ENCODE measurements at places on chromosomes 11 and 22. TPM values are rescaled to one million over a fixed set of nuclear protein-coding genes. Genes with fewer than 3 reads are reported as not detected.

Gene ABCC8
- total RNA-seq = not detected

Gene ISX
- not detected for total RNA-seq

Gene PACSIN3
- total RNA-seq = 37.8 TPM

Gene METTL15
- total RNA-seq = 26.4 TPM

Gene MRGPRX4
- not detected for total RNA-seq

Gene SOX6
- 1.2 TPM for total RNA-seq

Gene RTN4R
- total RNA-seq = 0.16 TPM

Gene TMEM109
- 32.5 TPM for total RNA-seq

Gene MPPED2
- not detected for total RNA-seq

Gene MMP13
- 2.8 TPM for total RNA-seq

Gene PHLDA2
- 4.5 TPM for total RNA-seq

Data from hair follicle dermal papilla cell (primary cell).